Mucosa of descending colon (tissue), 3 donors: ENCODE measurements at places on chromosomes 2 and 18. TPM values are rescaled to one million over a fixed set of nuclear protein-coding genes. Genes with fewer than 3 reads are reported as not detected.
A peak's percentile ranks its signal among the peaks of the same experiment; 100 is the strongest.

GRCh38 chr2:64766841-64767669 is 113.3 kb upstream of the SERTAD2 start:
- no peak for DNase-seq

- DNase-seq: no peak
Measured at GRCh38 chr2:123086613-123087385, 938.3 kb upstream of the CNTNAP5 start.

- no peak for DNase-seq
Measured at GRCh38 chr2:215272918-215273317, 38.9 kb upstream of the ATIC start.

The ATP6V1C2 gene
- 0.57 TPM for total RNA-seq

The UGT1A10 gene
- 43.9 TPM for total RNA-seq

The CD8B gene
- 3.8 TPM for total RNA-seq

- DNase-seq: no peak
Measured at GRCh38 chr18:59555995-59556659, 141.1 kb downstream of the CCBE1 start.

DNA sequence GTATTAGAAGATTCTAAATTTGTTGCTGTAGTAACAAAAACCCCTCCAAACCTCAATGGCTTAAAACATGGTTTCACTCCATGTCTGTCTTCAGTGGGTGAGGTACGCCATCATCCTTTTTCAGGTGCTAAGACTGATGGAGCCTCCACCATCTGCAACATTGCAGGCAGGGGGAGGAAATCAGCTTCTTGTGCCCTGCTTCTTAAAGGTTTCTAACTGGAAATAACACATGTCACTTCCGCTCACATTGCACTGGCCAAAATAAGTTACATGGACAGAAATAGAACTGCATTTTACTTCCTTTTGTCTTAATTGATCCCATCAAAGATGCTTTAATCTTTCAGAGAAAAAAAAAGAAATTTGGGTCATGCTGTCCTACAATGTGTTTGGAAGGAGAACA is 94.1 kb downstream of the GALNT3 start:
- DNase-seq: no peak

The INPP5D gene
- total RNA-seq: 14.4 TPM

The MAP3K19 gene
- not detected for total RNA-seq

DNA sequence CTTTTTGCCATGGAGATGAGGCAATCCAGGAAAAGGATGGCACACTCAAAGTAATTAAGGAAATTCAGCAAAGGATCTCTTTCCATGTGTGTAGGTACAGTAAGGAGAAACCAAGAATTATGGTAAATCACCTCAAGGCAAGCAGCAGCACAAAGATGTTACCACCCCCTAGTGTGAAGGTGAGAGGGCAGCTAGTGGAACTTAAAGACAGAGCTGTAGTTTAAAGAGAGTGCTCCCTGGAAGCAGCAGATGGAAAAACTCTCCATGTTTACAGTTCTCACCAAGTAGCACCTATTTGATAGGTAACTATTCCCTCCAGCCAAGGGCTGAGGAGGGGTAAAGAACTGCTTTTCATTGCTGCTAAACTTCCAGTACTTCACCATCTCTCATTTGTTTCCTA is 860.4 kb upstream of the CRIM1 start:
- DNase-seq: no peak

DNA sequence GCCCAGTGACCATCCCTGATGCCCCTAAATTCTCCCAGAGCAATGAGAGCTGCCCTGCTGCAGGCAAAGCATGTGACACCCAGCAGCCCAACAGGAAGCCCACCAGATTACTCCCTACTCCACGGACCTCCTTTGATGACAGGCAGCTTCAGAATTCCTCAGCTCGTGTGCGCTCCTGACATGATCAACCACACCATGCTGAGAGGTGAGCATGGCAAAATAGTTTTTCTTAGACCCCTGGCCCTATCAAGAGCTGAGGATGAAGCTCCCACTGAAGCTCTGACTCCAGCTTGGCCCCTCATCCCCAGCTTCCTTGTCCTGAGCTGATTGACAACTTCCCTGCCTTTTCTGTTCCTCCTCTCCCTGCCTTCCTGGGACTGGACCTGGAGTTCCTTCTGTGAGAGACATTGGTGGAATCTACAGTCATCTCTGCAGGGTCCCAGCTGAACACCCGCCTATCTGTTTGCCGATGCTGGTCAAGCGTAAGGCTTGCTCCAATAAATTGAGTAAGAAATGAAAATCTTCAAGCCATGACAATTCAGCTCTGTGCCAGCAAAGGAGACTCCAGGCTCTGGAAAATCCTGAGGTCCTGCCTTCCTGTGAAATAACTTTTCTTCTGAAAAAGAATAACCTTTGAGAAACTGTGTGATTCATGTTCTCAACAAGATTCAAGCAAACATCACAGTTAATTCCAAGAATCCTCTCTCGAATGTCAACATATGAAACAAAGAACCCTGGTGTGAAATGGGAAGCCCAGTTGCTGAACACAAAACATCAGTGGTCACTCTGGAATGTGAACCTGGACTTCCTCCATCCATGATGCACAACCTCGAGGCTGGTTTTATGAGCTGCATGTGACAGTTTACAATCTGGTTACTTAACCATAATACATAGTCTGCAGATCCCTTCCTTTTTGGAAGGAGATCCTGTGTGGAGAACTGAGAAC is 201.1 kb downstream of the SPP2 start:
- DNase-seq: peak; percentile 56

DNA sequence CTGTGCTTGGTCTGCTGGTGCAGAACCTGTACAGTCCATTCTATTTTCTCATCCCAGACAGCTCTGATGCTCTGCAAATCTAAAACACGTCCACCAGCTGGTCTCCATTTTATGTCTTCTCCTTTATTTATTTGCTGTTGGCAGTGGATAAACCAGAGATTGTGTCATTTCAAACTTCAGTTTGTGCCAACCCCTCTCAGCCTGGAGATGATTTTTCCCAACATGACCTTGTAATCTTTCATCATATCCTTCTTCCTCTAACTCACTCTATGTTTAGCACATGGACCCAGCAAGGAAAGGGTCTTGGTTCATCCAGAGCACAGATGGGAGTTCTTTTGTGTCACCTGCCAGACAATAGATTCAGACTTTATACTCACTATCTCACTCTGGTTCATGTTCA is 273.2 kb downstream of the MTX2 start:
- DNase-seq: no peak

The NLRC4 gene
- total RNA-seq: 1.5 TPM

DNA sequence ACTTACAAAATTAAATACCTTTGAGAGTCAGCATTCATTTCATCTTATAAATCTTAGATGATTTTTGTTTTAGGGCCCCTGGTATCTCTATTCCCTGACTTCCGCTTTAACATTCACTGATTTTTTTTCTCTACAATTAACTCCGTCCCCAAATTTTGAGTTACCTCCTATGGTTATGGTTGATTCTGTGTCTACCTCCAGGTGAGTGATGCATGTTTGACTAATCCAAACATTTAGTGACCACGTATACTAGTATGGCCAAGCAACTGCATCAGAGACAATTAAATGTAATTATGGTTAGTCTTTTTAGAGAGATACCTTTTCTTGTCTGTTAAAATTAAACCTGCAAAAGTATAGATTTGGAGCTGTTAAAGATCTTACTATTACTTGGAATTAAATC is 120.3 kb downstream of the CCDC102B start:
- no peak for DNase-seq

The LAMA3 gene
- 49.0 TPM for total RNA-seq

DNA sequence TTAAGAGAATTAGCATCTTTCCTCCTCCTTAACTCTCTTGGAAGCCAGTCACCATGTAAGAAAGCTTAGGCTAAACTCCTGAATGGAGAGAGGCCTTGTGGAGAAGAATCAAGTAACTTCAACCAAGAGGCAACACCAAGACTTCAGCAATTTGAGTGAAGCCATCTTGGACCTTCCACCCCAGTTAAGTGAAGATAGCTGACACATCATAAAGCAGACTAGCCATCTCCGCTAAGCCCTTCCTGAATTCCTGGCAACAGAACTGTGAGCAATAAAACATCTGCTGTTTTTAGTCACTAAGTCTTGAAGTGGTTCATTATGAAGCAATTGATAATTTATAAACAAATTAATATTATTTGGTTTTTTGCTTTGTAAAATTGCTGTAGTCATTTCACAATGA is 1.5 kb upstream of the ZNF397 start:
- no peak for DNase-seq

- no peak for DNase-seq
Measured at GRCh38 chr18:74633652-74634352, 36.1 kb downstream of the ZNF407 start.

The DAPL1 gene
- total RNA-seq: 1.2 TPM

The CERKL gene
- not detected for total RNA-seq

DNA sequence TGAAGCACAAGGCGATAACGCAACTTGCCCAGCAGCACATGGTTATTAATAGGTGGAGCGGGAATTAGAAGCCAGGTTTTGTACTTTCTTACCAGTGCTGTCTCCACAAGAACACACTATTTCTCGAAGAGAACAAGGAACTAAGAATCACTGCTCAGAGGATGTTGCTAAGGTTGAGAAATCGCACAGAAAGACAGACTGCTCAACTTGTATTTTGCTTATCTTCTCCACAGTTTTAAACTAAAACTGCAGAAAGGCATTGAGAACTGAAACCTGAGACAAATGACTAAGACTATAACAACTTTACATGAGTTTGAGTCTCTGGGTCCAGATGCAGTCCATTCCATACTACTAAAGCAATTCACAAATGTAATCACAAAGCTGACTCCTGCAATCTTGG is 6.2 kb downstream of the PRKD3 start:
- DNase-seq: no peak

DNA sequence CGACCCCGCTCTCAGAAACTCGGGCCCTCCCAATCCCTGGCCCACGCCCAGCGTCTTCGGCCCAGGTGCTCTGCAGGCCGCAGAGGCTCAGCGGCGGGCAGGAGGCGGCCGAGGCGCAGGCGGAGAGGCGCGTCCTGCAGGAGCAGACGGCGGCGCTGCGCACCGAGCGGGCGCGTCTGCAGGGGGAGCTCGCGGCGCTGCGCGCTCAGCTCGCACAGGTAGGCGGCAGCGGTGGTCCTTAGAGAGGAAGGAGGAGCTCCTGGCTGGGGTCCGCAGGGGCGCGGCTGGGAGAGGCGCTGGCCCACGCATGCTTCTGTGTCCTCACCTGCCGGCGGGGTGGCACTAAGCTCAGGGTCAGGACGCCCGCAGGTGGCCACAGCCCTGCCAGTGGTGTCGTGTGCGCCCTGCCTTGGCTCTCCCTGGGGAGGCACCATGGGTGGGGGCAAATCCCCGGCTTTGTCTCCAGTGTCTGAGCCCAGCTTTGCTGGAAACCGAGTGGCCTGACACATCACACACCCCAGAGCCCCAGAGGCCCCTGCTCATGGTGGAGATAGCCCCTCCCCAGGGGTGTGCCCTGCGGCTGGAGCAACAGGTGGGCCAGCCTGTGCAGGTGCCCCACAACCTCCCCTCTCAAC is 14.9 kb upstream of the SNED1 start:
- DNase-seq: peak; percentile 53

- no peak for DNase-seq
Measured at GRCh38 chr2:40148334-40148733, 303.6 kb downstream of the SLC8A1 start.

The EHD3 gene
- total RNA-seq: 1.9 TPM

- no peak for DNase-seq
Measured at GRCh38 chr2:234472155-234472554, 24.7 kb downstream of the ARL4C start.

GRCh38 chr2:185222311-185222710 is 516.3 kb upstream of the FSIP2 start:
- DNase-seq: no peak

The CHRND gene
- total RNA-seq: not detected

The ATP6V1B1 gene
- not detected for total RNA-seq

The HDLBP gene
- total RNA-seq: 417 TPM

DNA sequence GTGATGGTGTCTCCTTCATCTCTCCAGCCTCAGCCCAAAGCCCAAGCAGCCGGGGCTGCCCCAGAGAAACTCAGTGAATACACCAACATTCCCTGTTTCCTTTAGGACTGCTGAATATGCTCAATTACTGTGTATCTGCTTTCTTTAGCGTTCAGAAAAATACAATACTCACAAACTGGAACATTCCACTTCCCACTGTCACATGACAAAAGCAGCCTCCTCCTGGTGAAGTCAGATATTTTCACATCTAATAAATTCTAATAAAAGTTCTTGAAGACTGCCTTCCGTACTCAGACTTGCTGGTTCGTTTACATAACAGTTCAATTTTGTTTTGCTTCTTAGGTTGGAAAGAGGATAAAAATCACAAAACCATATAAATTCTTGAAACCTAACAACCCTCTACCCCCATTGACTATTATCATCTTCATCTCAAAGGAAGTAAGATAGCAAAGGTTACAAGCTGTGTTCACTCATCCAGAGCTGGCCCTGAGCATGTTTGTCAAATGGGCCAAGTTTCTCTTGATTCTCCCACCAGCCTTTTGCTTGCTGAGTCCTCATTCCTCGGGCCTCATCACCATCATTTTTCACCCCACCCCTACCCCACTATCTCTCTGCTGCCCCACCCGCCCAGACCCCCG is 190.8 kb upstream of the HNRNPA3 start:
- DNase-seq: no peak

The CPLX4 gene
- not detected for total RNA-seq

GRCh38 chr2:105755895-105756294 is 11.2 kb downstream of the NCK2 start:
- DNase-seq: no peak

The C2orf81 gene
- 1.9 TPM for total RNA-seq

The UGT1A6 gene
- 19.3 TPM for total RNA-seq

DNA sequence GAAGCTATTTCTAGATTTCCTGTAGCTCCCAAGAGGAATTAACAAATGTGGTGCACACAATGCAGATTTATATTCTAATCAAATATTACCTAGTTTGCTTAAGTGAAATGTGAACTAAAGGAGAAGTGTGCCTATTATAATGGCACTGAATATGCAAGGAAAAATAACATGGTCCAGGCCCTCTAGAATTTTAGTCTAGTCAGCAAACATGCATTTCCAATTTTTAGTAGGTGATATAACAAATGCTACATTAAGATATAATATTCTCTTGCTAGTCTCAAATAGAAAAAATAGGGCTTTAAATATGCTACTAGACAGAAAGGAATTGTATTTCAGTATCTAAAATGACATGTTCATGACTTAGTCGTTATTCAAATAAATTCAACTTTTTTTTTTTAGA is 689.5 kb downstream of the TMEM182 start:
- no peak for DNase-seq

The SCN7A gene
- total RNA-seq: 7.5 TPM

- DNase-seq: peak; percentile 46
Measured at GRCh38 chr2:84527137-84528129, 11.1 kb downstream of the DNAH6 start.

GRCh38 chr2:96856776-96857666 is 795 bp downstream of the ANKRD39 start:
- DNase-seq: no peak

GRCh38 chr18:7021994-7022840 is 95.4 kb downstream of the LAMA1 start:
- peak; percentile 86 for DNase-seq

GRCh38 chr2:160051371-160051800 is 11.0 kb downstream of the PLA2R1 start:
- no peak for DNase-seq
